Amniotic epithelial cell (primary cell): ENCODE measurements at places on chromosomes 7 and 10.

DNA sequence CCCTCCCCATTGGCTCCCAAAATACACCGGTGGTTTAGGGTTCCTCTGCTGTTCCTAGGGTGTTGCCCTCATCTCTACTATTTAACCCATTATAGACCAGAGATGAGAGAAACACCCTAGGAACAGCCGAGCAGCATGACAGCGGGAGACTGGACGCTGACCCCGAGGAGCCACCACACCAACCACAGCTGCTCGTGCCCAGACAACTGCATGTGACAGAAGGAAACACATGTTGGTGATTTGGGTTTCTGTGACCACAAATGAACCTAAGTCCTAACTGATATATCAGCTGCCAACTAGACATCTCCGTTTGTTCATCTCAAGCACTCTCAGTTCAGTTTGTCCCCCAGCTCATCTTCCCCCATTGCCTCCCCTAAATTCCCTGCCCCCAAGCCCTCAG lies 13.4 kb downstream of the CFAP43 start:
- DNase-seq, result no peak

DNA sequence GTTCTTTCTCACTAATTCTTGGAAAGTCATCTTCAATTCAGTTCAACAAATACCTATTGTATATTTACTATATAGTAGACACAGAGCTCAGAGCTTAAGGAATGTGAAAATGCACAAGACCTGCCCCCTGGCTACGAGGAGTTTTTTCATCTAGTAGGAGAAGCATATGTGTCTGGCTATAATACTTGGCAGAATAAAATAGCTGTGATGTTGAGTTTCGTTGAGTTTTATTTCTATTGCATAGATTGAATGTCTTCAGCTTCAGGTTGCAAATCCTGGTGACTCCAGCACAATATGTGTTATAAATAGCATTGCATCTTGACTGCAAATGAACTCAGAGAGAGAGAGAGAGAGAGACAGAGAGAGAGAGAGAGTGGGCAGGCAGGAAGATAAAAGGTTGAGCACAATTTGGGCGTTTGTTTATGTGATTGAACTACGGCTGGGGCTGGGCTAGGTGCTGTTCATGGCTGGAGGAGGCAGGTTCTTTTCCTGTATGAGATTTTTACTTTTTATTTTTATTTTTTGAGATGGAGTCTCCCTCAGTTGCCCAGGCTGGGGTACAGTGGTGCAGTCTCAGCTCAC lies 229.6 kb downstream of the GALNT17 start:
- no peak for DNase-seq

DNA sequence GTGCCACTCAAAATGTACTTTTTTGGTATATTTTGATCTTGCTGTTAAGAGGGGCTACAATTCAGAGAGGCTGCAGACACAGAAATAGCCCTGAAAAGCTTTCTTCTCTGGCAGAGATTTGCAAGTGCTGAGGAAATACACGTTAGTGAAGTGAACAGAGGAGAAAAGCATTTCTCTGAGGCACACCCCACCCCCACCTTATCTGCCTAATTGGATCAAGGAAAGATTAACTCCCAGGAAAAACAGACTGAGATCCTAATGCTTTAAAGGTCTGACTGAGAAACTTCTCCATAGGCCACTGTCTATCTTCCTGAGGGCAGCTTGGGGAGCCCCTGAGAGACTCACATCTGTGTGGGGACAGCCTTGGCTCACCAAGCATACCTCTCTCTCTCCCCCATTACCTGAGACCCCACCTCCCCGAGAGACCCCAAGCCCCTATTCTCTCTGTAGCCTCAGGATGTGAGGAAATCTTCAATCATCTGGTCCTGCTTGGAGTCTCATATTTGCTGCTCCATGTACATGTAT lies 14.8 kb upstream of the AKR1C3 start:
- no peak for DNase-seq

GRCh38 chr7:6171532-6172223 lies 100.7 kb downstream of the CYTH3 start:
- DNase-seq, result no peak

DNA sequence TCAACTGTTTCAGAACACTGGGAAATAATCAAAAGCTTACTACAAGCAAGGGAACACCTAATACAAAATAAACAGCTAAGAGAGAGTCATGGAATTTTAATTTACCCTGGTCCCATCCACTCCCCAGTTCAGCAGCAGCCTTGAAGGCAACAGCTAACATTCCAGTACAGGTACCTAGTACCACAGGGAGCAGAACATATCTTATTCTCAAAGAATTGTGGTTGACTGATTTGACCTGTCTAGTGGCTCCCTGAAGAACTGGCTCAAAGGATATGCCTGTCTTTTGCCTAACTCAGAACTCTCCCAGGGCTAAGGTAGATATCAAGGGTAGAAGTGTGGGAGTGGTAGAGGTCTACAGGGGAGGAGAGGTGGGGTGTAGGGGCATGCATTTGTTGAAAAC lies 32.3 kb downstream of the SMURF1 start:
- DNase-seq, result peak; percentile 32

GRCh38 chr7:2920956-2921652 lies 77.0 kb upstream of the GNA12 start:
- peak; percentile 31 for DNase-seq

DNA sequence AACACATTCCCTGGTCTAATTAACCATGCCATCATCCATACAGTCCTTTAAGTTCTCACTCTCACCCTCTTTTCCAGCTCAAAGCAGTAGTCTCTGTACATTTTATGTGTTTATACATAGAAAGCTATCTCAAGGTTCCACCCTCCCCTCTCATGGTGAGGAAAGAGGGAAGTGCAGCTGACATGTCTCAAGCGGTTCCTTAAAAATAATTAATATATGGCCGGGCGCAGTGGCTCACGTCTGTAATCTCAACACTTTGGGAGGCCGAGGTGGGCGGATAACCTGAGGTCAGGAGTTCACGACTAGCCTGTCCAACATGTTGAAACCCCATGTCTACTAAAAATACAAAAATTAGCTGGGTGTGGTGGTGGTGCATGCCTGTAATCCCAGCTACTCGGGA lies 36.7 kb downstream of the ZC3HAV1 start:
- DNase-seq, result no peak

DNA sequence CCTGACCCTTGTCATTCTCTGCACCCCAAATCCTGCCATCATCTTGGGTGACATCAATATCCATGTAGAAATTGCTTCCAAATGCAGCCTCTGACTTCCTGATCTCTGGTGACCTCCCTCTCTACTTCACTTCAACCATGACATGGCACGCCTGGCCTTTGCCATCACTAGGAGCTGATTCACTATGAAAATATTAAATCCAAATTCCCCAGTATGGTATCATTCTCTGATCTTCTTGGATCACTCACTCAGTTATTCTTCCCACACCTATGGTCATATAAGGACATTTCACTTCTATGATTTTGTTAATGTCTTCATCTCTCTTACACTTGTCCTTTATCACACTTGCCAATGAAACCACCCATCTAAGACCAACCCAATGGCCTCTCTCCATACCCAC lies 73.7 kb upstream of the ODAD2 start:
- DNase-seq, result no peak

DNA sequence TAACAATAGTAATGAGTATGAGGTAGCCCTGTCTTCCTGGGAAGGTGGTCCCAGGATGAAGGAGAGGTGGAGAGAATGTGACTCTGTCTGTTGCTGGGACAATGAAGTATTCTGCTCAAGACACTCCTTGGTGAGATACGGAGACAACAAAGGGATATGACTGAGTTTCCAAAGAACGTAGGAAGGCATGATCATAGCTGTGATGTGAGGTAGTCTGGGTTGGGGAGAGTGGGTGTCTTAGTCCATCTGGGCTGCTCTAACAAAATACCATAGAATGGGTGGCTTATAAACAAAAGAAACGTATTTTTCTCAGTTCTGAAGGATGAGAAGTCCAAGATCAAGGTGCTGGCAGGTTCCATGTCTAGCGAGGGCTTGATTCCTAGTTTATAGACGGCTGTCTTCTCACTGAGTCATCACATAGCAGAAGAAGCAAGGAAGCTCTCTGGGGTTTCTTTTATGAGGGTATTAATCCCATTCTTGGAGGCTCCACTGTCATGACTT lies 84.9 kb upstream of the RHOBTB1 start:
- peak; percentile 61 for DNase-seq

DNA sequence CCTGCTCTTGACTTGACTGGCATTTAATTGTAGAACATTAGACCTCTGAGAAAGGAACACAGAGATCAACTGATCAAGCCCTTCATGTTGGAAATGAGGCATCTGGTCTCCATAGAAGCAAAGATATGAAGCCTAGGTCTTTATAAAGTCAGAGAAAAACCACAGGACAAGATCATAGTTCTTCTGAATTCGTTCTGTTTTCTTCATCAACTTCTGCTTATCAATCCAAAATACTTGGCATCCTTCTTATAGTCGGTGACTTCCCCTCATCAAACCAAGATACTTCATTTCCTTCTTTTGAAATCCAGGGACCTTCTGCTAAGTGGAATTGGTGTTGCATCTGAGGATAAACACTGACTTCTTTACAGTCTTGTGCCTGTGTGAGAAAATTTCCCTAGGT lies 77.1 kb upstream of the PRKCQ start:
- DNase-seq, result no peak

DNA sequence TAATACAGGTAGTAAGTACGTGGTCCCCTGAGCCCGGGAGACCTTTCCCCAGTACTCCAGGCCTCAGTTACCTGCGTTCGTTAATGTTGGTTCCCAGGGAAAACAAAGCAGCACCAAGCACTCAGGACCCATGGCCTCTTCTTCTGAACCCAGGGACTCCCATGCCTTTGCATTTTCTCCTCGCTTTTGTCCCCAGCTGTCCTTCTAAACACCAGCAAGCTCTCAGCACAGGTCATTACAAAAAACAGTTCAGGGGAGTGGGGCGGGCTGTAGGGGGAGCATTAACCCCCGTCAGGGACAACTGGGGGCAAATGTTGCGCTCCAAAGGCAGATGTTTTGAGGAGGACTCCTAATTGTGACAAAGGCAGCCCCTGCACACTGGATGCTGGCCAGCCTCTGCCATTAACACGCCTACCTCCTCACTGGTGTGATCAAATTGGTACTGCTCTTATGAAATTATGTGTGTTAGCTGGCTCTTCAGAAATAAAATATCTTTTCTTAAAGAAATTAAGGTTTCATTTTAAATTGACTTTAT lies 80.5 kb upstream of the LRGUK start:
- no peak for DNase-seq

DNA sequence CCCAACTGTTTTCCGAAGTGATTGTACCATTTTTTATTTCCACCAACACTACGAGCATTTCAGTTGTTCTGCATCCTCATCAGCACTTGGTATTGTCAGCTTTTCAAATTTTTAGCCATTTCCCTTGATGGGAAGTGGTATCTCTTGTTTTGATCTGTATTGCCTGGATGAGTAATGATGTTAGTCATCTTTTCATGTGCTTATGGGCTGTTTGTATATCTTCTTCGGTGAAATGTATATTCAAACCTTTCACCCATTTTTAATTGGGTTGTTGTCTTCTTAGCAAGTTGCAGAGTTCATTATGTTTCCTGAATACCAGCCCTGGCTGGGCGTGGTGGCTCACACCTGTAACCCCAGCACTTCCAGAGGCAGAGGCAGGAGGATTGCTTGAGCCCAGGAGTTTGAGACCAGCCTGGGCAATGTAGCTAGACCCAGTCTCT lies 22.1 kb downstream of the CLIP2 start:
- DNase-seq, result peak; percentile 32

DNA sequence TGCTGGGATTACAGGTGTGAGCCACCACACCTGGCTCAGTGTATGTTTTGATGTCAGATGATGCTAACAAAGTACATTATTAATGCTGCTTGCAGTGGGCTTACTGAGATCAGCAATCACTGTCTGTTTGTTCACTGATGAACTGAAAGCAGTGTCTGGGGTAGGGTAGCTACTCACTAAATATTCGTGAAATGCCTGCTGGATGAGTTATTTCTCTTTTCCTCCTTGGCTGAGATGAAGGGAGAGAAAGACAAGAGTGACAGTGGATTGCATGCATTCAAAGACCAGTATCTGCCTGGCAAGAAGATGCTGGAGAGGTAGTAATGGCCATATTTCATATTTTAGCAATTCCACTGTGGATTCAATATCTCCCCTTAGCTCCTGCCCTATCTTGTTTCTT lies 32.3 kb downstream of the FAM107B start:
- no peak for DNase-seq

- DNase-seq, result no peak
Measured at GRCh38 chr10:112918771-112919170, 31.3 kb upstream of the TCF7L2 start.

- no peak for DNase-seq
Measured at GRCh38 chr7:146701166-146701565, 584.6 kb downstream of the CNTNAP2 start.

- DNase-seq, result peak; percentile 18
Measured at GRCh38 chr7:30920584-30921539, 9.2 kb downstream of the AQP1 start.

GRCh38 chr7:143978585-143978984 lies 21.5 kb upstream of the OR6B1 start:
- peak; percentile 51 for DNase-seq

DNA sequence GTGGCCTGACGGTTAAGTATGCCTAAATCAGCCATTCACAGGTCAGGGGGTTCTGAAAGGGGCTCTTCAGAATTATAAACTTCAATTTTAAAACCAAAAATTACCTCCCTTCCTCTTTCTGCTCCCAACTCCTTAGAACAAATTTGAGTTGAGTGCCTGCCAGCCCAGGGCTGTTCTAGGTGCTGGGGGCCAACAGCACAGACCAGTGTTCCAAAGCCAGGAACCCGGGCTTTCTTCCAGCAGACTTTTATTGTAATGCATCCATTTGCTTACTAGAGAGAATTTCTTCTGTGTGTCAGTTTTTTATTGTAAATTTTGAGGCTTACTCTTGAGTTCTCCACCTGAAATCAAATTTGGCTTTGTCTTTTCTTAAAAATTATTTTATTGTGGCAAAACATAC lies 238.5 kb downstream of the CACNB2 start:
- no peak for DNase-seq
